ENCODE measurements at places on chromosomes 2 and 18. TPM values are rescaled to one million over a fixed set of nuclear protein-coding genes. Genes with fewer than 3 reads are reported as not detected.

The EMILIN1 gene
- 1.1 TPM for total RNA-seq

The NOSTRIN gene
- not detected for total RNA-seq

DNA sequence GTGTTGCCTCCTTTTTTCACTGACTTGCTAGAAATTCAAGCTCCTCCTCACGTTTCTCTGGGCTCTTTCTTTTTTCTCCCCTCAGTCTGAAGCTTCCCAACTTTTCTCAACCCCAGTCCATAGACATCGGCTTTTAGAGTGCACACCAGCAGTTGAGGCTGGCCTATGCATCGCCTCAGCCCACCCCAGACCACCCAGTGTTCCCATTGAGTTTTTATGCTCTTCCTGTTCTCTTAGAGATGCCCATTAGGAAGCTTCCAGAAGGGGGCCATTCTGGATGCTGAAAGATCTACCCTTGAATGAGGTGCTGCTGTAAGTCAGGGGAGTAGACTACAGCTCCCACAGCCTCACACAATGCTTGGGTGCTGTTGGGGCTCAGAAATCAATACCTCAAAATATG is 12.0 kb upstream of the GYPC start:
- H3K4me3 ChIP-seq: no peak overlapping the region
- H3K27ac ChIP-seq: no peak overlapping the region
- peaks cover 4% of the 10 kb centered on the region for H3K27me3 ChIP-seq

The ALKAL2 gene
- total RNA-seq: 0.28 TPM

DNA sequence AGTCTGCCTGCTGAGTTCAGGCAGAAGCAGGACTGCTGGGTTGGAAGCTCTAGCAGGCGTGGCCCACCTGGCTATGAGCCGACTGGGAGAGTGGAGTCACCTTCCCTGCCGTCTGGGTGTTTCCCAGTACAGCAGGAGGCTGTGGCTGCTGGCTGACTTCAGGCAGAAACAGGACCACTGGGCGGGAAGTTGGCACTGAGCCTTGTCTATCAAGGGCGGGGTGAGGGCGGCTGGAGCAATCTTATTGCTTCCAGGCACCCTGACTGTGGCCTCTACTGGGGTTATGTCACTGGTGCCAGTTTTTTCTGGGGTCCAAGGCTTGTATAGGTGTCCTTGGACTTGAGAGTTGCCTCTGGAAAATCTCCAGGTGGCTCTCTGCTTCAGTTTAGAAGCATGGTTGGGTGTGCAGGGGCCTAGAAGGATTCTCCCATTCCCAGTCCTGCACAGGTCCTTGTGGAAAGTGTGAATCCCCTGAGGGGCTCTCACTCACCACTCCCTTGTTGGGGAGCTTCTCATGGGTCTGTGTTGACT is 30.5 kb downstream of the LTBP1 start:
- peaks cover 15% of the 10 kb centered on the region for H3K27me3 ChIP-seq
- no peak overlapping the region for H3K4me3 ChIP-seq
- no peaks in the 10 kb centered on the region for H3K4me1 ChIP-seq
- DNase-seq: no peak
